Activated CD4-positive, alpha-beta T cell treated with anti-CD3 and anti-CD28 coated beads for 4 hours (primary cell): ENCODE measurements at places on chromosomes 5 and 9.

DNA sequence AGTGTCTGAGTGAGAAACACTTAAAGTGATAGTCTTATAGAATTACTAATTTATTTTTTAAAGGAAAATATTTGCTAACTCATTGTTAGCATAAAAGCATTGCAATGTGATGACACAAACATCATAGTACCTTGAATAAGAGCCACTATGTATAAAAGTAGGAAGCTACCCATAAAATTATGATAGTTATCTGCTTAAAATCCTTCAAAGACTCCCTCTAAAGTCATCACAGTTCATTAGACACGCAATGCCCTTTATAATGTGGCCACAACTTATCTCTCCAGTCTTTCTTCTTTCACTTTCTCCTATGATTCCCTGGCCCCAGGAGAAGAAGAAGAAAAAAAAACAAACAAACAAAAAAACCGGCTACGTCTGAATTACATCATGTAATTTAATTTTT is 1144.0 kb upstream of the NUDT12 start:
- DNase-seq = no peak

- DNase-seq = no peak
Measured at GRCh38 chr5:94736498-94736897, 118.0 kb downstream of the SLF1 start.

DNA sequence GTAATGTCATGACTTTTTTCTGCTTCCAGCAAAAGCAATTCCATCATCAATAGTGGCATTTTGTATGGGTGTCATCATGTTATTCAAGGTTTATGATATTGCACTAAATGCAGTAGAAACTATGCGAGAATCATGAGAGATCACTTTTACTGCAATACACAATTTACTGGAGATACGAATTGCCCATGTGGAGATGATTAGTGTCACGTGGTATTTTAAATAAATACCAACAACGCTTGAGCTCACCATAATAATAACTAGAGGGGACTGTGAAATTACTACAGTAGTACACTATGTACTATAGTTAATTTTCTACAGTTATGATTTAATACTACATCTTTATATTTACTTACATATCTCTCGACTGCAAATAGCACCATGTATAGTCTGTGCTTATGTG is 49.7 kb downstream of the FAM174A start:
- DNase-seq = no peak

GRCh38 chr5:175748650-175749049 is 90.8 kb downstream of the HRH2 start:
- no peak for DNase-seq

GRCh38 chr5:122101636-122102285 is 23.7 kb upstream of the LOX start:
- DNase-seq = no peak

GRCh38 chr5:86979811-86980411 is 287.8 kb upstream of the RASA1 start:
- no peak for DNase-seq

- DNase-seq = no peak
Measured at GRCh38 chr9:78278177-78278777, 18.6 kb upstream of the PSAT1 start.

GRCh38 chr5:53024535-53024934 is 35.4 kb downstream of the ITGA2 start:
- no peak for DNase-seq

DNA sequence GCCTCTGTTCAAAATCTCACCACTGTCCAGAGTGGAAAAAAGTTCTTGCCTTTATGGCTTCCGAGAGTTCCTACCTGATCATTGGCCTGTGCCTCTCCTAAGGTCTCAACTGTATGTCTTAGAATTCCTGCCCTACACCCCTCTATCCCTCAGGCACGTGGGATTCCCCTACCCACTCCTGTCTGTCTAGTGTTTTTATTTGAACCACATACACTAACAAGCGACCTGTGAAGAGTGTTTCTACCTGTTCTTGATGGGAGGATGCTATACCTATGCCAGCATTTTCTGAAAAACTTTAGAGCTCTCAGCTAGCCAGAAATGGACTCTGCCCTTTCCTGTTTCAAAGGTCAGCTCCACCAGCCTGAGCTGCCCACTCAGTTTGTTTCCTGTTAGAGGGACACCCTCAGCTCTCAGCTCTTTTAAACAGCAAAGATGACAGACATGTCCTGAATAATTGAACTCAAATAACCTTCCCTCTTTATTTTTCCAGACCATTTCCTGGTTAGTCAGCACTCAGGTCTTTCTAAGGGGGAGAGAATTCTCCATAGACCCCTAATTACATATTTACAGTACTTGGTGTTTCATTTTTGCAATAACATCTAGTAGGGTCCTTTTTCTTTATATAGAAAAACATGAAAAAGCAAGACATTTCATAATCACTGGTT is 214.8 kb downstream of the AOPEP start:
- DNase-seq = no peak

DNA sequence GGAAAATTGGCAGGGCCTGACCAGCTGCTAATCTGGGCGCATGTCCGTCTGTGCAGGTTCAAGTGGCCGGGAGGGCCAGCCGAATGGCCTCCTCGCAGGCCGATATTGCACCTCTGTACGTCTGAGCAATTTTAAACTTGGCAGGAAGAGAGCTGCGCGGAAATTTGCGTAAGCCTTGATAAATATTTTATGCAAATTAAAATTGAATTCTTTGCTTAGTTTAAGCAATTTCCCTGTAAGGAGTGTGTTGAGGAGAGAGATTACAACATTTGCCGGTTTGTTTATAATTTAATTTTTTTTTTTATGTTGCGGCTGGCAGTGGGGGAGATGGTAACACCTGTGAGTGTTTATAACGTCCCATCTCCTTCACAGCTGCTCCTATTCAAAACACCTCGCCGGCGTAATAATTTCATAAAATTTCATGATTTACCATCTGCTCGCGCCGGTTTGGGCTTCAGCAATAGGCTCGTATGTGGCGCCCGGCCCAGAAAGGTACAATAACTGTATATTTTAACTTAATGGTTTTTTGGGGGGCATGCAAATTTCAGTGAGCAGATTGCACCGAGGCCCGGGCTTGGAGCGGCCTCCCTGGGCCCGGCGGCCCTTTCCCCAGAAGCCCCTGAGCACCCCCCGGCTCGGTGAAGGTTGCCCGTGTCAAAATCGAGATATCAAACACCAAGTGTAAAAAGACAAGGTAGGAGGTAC is 269.4 kb upstream of the MVB12B start:
- DNase-seq = no peak

DNA sequence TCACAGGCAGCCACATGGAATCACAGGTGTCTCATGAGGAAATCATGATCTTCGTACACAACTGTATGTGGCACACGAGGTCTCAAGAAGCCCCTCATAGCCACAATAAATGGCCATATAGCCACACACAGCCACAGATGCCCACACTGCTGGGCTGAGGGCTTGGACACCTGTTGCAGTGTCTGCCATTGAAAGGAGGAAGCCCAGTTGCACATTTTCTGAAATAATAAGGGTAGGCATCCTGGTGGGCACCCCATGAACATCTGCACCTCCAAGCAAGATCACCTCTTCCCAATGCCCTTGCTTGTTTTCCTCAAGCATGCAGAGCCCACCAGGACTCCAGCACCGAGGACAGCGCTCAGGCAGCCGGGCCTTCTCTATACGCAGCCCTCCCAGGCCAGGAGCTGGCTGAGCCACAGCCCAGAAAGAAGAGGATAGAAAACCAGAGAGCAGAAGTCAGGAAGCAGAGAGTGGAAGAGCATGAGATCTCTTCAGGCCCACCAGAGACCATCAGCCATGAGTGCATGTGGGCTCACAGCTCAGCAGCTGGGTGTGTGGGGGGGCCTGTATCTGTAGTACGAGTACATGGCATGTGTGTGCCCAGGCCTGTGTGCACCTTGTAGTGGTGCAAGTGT is 1.0 kb upstream of the ACSL6 start:
- DNase-seq = no peak

GRCh38 chr5:56064984-56065383 is 70.2 kb upstream of the IL6ST start:
- DNase-seq = no peak

DNA sequence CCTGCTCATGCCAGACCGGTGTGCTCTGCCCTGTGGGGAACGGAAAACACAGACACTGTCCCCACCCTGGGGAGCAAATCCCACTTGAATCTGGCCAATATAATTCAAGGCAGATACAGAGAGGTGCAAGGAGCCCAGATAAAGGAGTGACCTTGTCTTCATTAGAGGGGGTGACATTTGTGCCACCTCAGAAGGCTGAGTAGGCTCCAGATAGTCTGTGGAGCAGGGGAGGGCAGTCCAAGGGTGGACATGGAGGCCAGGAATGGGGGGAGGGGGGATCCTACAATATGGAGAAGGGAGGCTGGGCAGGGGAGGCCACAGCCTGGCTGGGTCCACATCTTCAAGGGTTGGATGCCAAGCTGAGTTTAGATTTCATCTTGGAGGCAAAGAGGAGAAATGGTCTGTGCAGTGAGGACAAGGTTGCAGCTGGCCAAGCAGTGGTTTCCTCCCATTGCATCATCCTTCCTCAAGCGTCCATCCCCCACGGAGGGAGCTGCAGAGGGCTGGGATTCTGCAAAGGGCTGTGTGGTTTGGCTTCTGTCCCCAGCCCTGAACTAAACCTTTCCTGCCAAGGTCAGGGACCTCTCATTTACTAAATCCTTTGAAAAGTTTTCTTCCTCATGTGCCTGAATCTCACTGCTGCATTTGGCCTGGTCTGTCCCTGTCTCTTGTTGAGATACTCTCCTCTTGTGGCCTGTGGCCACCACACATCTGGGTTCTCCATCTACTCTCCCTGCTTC is 60.1 kb downstream of the GALNT12 start:
- DNase-seq = no peak

GRCh38 chr9:16039218-16039987 is 486.6 kb downstream of the CCDC171 start:
- DNase-seq = no peak

GRCh38 chr9:3150074-3150473 is 306.2 kb upstream of the PUM3 start:
- no peak for DNase-seq

- no peak for DNase-seq
Measured at GRCh38 chr9:135448663-135449100, 30.9 kb upstream of the PPP1R26 start.
